IPS DF 6.9 (cell line): ENCODE measurements at places on chromosomes 16 and 17.

GRCh38 chr17:49067163-49067562, 65.4 kb upstream of the B4GALNT2 start:
- no peak for DNase-seq

DNA sequence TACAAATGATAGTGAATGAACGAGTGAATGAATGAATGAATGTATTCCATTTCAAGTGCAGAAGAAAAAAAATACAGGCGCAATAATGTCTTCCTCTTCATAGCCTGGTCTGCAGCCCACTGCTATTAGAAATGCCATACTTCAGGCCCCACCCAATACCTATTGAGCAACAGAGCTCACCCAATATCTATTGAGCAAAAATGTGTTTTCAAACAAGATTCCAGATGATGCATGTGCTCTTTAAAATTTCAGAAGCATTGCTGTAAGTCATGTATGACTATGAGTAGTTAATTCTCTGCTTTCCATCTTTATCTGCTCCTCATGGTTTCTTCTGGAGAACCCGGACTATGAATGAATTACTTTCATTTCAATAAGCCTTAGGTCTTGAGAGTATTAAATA, 308.2 kb downstream of the XYLT1 start:
- no peak for DNase-seq

- no peak for DNase-seq
Observed at GRCh38 chr16:27301236-27301861, 12.4 kb upstream of the IL4R start.

GRCh38 chr17:69646729-69647128, 232.2 kb downstream of the MAP2K6 start:
- DNase-seq: no peak

- no peak for DNase-seq
Observed at GRCh38 chr17:72697602-72698146, 394.8 kb downstream of the SLC39A11 start.
